ENCODE measurements at places on chromosomes 11 and 22.

DNA sequence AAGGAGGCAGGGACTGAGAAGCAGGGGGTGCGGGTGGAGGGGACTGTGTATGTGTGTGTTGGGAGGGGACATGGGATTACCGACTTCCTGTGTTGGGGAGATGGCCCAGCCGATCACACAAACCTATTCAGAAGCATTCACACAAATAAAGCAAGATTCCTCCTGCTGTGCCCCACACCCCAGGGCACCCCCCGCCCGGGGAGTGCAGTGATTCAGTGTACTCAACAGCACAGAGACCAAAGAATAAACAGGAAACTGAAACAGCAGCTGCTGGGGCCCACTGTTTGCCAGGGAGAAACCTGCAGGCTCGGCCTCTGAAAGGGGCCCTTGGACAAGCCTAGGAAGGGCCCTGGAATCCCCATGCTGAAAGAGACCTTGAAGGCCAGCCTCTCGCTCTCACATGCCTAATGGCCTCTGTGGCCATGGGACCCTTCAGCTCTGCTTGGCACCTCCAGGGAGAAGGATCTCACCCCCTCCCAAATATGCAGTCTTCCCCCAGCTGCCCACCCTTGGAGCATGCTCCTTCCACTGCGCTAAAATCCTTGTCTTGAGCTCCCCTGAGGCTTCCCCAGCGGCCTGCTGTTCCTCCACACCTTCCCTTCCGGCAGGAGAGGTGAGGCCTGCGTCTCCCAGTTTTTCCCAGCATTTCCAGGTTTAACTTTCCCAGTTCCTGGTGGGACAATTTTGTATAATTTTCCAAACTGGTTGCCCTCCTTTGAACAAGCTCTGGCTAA, 72.9 kb downstream of the CSNK2A3 start:
- H3K27ac ChIP-seq, result no peak overlapping the region
- H3K27me3 ChIP-seq, result no peaks in the 10 kb centered on the region
- H3K36me3 ChIP-seq, result no peaks in the 10 kb centered on the region
- no peak for DNase-seq

DNA sequence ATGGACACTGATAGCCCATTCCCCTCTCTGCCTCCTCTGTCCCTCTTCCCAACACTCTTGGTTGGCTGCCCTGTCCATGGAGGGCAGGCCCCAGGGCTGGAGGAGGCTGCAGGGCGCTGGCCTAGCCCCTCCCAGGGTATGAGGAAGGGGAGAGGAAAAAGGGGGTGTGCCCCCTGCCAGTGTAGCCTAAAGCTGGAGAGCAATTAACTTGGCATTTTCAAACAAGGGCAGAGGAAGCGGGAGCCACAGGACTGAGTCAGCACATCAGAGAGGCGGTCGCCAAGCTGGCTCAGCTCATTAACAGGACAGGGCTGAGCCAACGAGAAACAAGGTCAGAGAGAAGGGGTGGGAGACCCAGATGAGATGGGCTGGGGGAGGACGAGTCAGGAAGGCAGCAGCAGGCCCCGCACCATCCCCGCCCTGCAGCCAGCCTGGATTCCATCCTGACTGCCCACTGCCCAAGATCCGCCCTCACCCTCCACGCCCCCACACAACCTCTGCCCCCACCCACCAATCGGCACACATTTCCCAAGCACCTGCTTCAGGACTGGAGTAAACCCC, 76.3 kb downstream of the BUD13 start:
- H3K27me3 ChIP-seq, result no peaks in the 10 kb centered on the region
- H3K4me3 ChIP-seq, result no peak overlapping the region
- no peak overlapping the region for H3K27ac ChIP-seq
- no peak for DNase-seq
- H3K36me3 ChIP-seq, result no peaks in the 10 kb centered on the region

- DNase-seq, result no peak
- no peaks in the 10 kb centered on the region for H3K36me3 ChIP-seq
- H3K4me1 ChIP-seq, result peaks cover 35% of the 10 kb centered on the region
- H3K27me3 ChIP-seq, result no peaks in the 10 kb centered on the region
- H3K4me3 ChIP-seq, result no peak overlapping the region
Observed at GRCh38 chr11:18668131-18668530, 30.4 kb upstream of the TMEM86A start.

DNA sequence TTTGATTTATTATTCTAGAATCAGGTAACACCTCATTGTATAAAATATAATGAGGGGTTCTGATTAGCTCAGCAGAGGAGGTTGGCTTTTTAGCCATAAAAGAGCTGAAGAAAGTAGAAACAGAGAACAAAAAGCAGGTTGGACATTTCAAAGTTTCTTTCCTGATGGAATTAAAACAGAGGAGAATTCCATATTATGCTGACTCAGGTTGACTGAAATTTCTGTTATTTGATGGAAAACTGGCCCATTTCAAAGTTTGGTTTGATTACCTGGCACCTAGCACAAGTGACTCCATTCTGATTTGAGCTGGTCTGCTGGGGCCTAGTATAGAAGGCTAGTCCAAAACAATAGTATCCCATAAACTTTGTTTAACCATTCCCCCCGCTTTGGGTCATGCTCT, 24.9 kb downstream of the OR56B4 start:
- H3K27me3 ChIP-seq, result no peaks in the 10 kb centered on the region
- no peak overlapping the region for H3K27ac ChIP-seq
- no peak overlapping the region for H3K4me3 ChIP-seq
- no peaks in the 10 kb centered on the region for H3K4me1 ChIP-seq
- no peaks in the 10 kb centered on the region for H3K36me3 ChIP-seq

GRCh38 chr11:721741-722345, 15.8 kb downstream of the EPS8L2 start:
- DNase-seq, result no peak
- H3K36me3 ChIP-seq, result no peaks in the 10 kb centered on the region
- no peak overlapping the region for H3K4me3 ChIP-seq
- peaks cover 17% of the 10 kb centered on the region for H3K4me1 ChIP-seq

DNA sequence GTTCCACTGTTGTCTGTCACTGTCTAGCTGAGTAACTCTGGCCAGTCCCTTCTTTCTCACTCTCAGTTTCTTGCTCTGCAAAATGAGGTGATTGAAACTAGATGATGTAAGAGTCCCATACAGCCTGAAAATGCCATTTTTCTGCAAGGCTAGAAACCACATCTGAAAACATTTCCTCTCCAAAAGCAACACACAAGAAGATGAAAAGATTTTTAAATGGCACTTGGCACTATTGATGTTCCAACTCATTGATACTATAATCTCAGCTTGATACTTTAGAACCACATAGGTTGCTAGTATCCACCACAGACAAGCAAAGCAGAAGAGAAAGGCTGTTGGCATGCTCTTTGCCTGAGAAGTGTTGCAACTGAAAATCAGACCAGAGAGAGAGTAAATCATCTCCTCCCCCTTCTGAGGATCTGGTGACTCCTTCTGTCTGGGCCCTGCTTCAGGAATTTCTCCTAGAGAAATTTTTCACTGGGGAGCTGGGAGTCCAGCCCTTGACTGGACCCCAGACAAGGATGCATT, 1217.9 kb downstream of the LRRC4C start:
- no peak for DNase-seq
- H3K4me3 ChIP-seq, result no peak overlapping the region
- no peaks in the 10 kb centered on the region for H3K36me3 ChIP-seq
- no peaks in the 10 kb centered on the region for H3K4me1 ChIP-seq

- H3K36me3 ChIP-seq, result no peaks in the 10 kb centered on the region
- no peak overlapping the region for H3K27ac ChIP-seq
- no peak overlapping the region for H3K4me3 ChIP-seq
- no peaks in the 10 kb centered on the region for H3K4me1 ChIP-seq
- no peaks in the 10 kb centered on the region for H3K27me3 ChIP-seq
Observed at GRCh38 chr11:12631651-12632050, 42.6 kb upstream of the TEAD1 start.

DNA sequence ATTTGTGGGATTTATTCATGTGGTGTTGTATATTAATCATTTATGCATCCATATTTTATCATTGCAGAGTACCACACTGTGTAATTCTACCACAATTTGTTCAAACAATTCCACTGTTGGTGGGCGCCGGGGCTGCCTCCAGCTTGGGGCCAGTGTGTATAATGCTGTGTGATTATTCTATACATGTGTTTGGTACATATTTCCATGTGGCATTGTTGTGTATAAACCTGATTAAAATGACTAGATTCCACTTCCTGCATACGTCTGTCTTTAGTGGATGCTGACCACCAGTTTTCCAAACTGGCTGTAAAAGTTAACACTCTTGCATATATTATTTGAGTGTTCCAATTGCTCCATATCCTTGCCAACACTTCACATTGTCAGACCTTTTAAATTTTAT, 1213.8 kb downstream of the TBC1D22A start:
- H3K4me1 ChIP-seq, result no peaks in the 10 kb centered on the region
- H3K27ac ChIP-seq, result no peak overlapping the region

- no peaks in the 10 kb centered on the region for H3K36me3 ChIP-seq
- no peaks in the 10 kb centered on the region for H3K27me3 ChIP-seq
Observed at GRCh38 chr11:17831883-17832282, 97.3 kb downstream of the KCNC1 start.

- peaks cover 13% of the 10 kb centered on the region for H3K36me3 ChIP-seq
- H3K27me3 ChIP-seq, result no peaks in the 10 kb centered on the region
- peak; percentile 70 for DNase-seq
- peaks cover 68% of the 10 kb centered on the region for H3K4me1 ChIP-seq
Observed at GRCh38 chr22:42604403-42604802, 10.3 kb downstream of the POLDIP3 start.

DNA sequence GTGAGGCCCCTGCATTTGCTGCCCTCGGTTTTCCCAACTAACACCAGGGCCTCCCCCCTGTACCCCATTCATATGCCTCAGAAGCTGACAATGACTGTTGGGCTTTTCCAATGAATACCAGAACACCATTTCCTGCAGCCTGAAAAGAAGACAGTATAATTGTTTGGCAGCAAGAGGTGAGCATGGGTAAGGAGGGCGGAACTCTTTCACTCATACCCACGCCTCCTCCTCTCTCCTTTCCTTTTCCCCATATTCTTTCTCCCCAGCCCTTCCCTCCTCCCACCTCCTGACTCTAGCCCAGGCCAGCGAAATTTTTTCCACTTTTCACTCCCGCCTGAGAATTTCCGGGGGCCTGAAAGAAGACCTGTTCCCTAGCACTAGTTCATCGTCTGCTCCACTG, 58.0 kb upstream of the CHST1 start:
- no peak overlapping the region for H3K27ac ChIP-seq
- no peaks in the 10 kb centered on the region for H3K4me1 ChIP-seq
- H3K4me3 ChIP-seq, result no peak overlapping the region
- no peaks in the 10 kb centered on the region for H3K36me3 ChIP-seq

DNA sequence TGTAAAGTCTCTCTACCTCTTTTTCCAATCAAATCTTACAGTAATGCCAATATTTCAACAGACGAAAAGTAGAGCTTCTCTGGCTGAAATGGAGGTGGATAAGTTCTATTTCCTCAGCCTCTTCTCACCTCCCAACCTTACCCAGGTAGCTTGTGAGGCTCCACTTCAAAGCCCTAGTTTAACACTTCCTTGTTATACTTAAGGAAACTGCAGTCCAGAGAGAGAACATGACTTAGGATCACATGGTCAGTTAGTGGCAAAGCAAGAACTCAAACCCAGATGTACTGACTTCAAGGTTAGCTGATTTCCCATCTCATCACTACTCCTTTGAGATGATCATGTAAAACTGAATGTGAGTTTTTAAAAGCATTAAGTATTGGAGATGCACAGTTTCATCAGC, 32.5 kb downstream of the PAK1 start:
- DNase-seq, result no peak
- no peaks in the 10 kb centered on the region for H3K36me3 ChIP-seq
- no peak overlapping the region for H3K27ac ChIP-seq
- no peak overlapping the region for H3K4me3 ChIP-seq

DNA sequence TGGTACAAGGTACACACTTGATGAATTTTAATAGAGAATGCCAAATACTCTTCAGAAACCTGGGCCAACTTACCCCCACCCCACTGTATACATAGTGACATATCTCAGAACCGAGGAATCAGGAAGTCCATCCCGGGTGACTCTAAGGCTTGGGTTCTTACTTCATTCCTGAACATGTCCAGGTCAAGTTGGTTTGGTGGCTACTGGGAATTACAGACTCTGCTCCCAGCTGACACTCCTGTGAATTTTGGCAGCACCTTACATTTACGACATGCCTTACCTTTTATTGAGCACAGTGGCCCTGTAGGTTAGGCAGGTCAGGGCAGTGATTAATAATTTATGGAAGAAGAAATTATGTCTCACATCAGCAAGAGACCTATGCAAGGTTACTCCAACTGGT, 70.1 kb upstream of the LDLRAD3 start:
- H3K27ac ChIP-seq, result peak overlapping the region; percentile 18
- DNase-seq, result peak; percentile 84
- no peak overlapping the region for H3K4me3 ChIP-seq
- H3K27me3 ChIP-seq, result no peaks in the 10 kb centered on the region
- peaks cover 11% of the 10 kb centered on the region for H3K4me1 ChIP-seq
- H3K36me3 ChIP-seq, result no peaks in the 10 kb centered on the region

- H3K4me3 ChIP-seq, result no peak overlapping the region
- H3K27me3 ChIP-seq, result no peaks in the 10 kb centered on the region
Observed at GRCh38 chr22:26286091-26286820, 117.0 kb downstream of the SEZ6L start.

DNA sequence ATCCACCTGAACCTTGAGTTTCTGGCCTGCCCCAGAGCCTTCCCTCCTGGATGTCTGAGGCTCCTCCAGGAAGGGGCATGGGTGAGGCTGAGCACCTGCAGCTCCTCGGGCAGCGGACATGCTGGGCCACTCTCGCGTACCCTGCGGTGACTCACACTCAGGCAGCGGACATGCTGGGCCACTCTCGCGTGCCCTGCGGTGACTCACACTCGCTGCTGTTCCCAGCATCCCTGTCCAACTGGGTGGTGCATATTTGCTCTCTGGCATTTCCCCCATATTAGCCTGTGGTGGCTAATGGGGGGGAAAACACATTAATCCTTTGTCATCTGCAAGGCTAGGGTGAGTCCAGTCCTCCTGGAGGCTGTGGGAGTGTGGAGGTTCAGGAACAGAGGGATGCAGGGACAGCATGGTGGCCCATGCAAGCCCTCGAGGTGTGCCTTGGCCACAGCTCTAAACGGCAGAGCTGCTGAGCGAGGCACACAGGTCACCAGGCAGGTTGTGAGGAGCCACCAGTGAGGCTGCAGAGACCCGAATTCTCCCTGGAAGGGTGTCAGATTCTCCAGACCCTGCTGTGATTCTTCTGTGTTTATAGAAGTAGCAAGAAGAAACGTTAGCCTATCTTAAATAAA, 728.1 kb downstream of the BRD1 start:
- no peaks in the 10 kb centered on the region for H3K4me1 ChIP-seq
- no peaks in the 10 kb centered on the region for H3K27me3 ChIP-seq
- no peaks in the 10 kb centered on the region for H3K36me3 ChIP-seq
- H3K4me3 ChIP-seq, result no peak overlapping the region
- no peak overlapping the region for H3K27ac ChIP-seq

- no peak overlapping the region for H3K4me3 ChIP-seq
- no peak overlapping the region for H3K27ac ChIP-seq
- H3K36me3 ChIP-seq, result no peaks in the 10 kb centered on the region
- DNase-seq, result no peak
- H3K4me1 ChIP-seq, result peaks cover 20% of the 10 kb centered on the region
- no peaks in the 10 kb centered on the region for H3K27me3 ChIP-seq
Observed at GRCh38 chr22:21845558-21846453, 21.6 kb downstream of the MAPK1 start.

GRCh38 chr11:114257621-114258558, 38.3 kb upstream of the NNMT start:
- DNase-seq, result peak; percentile 43
- no peaks in the 10 kb centered on the region for H3K27me3 ChIP-seq
- H3K4me1 ChIP-seq, result peaks cover 41% of the 10 kb centered on the region
- H3K4me3 ChIP-seq, result no peak overlapping the region
- peaks cover 3% of the 10 kb centered on the region for H3K36me3 ChIP-seq

GRCh38 chr11:18310800-18311340, 11.1 kb downstream of the HPS5 start:
- H3K4me1 ChIP-seq, result peaks cover 40% of the 10 kb centered on the region
- H3K36me3 ChIP-seq, result no peaks in the 10 kb centered on the region
- peak overlapping the region; percentile 65 for H3K27ac ChIP-seq
- peak; percentile 18 for DNase-seq
- H3K27me3 ChIP-seq, result no peaks in the 10 kb centered on the region

All from body of pancreas (tissue), 4 donors.